ENCODE measurements at places on chromosomes 16 and 17.

- no peaks in the 10 kb centered on the region for H3K27me3 ChIP-seq
- H3K36me3 ChIP-seq, result no peaks in the 10 kb centered on the region
- H3K4me1 ChIP-seq, result no peaks in the 10 kb centered on the region
- H3K27ac ChIP-seq, result no peak overlapping the region
- no peak for DNase-seq
Observed at GRCh38 chr16:77317059-77317458, 117.8 kb downstream of the ADAMTS18 start.

DNA sequence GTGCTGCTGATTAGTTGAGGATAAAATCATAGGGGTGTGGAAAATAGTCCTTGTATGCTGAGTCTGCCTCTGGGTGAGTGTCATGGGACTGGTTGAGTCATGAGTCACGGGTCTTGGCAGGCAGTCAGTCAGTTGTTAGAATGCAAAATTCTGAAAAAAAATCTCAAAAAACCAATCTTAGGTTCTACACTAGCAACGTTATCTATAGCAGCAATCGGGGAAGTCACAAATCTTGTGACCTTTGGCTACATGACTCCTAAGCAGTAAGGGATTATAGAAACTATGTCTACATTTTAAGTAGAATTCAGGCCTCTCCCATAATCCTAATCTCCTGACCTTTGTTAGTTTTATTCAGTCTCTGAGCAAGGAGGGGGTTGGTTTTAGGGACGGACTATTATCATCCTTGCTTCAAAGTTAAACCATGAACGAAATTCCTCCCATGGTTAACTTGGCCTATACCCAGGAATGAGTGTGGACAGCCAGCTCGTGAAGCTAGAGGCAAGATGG lies 18.0 kb upstream of the PMFBP1 start:
- H3K36me3 ChIP-seq, result no peaks in the 10 kb centered on the region
- no peak for DNase-seq
- H3K4me1 ChIP-seq, result peaks cover 8% of the 10 kb centered on the region
- no peaks in the 10 kb centered on the region for H3K27me3 ChIP-seq
- H3K27ac ChIP-seq, result no peak overlapping the region
- H3K4me3 ChIP-seq, result no peak overlapping the region

DNA sequence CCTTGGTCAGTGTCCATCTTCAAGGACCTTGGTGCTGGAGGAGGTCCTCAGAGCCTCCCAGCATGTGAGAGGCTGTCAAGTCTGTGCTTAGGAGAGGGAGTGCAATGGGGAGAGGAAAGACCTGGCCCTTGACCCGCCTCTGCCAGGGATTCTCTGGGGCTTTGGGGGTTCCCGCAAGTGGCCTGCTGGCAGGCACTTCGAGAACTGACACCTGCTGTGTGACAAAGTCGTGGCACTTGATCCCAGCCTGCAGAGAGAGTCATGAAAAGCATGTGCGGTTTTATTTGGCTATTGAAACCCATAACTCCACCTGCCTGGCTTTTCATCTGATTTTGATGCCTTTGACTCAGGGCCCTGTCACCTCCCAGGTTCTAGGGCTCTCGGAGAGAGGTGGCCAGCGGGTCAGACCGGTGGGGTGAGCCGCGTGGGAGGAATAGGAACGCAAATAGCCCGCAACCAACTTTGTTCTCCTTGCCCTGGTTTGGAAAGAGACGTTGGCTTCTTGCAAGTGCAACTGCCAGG lies 42.8 kb upstream of the GSE1 start:
- H3K27me3 ChIP-seq, result no peaks in the 10 kb centered on the region
- DNase-seq, result no peak
- H3K4me1 ChIP-seq, result peaks cover 81% of the 10 kb centered on the region
- H3K27ac ChIP-seq, result peak overlapping the region; percentile 95
- H3K36me3 ChIP-seq, result peaks cover 7% of the 10 kb centered on the region
- no peak overlapping the region for H3K4me3 ChIP-seq

DNA sequence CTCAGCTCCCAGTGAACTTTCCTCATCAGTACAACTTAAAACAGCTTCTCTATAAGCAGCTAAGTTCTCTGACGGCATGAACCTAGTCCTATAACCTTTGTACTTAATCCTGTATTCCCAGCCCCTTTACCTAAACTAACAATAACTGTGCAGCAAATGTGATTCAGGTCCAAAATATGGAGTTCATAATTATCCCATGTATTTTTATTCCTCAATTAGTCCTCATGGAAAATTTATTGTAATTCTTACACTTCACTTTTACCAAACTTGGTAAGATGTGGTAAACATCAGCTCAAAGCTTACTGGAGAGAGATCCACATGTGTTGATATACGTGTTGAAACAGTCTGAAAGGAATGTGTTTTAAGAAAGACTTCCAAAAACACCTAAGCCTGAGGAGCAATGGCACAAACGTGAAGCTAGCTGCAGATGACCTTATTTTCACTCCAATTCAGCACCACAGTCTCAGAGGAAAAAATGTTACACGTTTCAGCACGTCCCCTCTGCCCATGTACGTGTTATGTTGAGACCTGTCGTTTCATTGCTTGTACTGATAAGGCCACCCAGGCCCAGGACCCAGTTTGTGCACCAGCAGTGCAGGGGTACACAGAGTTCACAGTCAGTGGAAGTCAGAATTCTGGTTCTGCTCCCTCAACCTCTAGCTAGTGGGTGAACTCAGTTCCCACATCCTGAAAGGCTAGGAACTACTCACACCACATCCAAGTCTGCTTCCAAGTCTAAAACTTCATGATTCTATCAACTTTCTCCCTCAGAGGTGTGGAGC lies 7.1 kb downstream of the USP31 start:
- no peak overlapping the region for H3K4me3 ChIP-seq
- no peak overlapping the region for H3K27ac ChIP-seq
- DNase-seq, result no peak
- H3K4me1 ChIP-seq, result peaks cover 49% of the 10 kb centered on the region
- H3K36me3 ChIP-seq, result no peaks in the 10 kb centered on the region
- no peaks in the 10 kb centered on the region for H3K27me3 ChIP-seq

DNA sequence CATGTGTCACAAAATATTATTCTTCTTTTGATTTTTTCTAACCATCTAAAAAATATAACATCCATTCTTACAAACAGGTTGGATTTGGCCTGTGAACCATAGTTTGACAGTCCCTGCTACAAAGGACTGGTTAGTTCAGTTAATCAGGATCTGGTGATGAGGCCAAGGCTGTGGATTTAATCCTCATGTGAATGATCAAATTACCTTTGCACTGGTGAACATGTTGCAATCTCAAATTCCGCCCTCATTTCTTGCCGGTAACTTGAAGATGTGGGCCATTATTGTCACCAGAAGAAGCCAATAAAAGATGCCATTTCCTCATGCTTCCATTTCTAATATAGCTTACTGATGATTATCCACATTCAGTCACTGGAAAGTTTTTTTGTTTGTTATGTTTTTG lies 35.3 kb upstream of the YPEL2 start:
- no peak for DNase-seq
- no peak overlapping the region for H3K27ac ChIP-seq
- peaks cover 74% of the 10 kb centered on the region for H3K27me3 ChIP-seq
- H3K36me3 ChIP-seq, result no peaks in the 10 kb centered on the region
- H3K4me3 ChIP-seq, result no peak overlapping the region
- H3K4me1 ChIP-seq, result peaks cover under 1% of the 10 kb centered on the region

- H3K4me1 ChIP-seq, result peaks cover 32% of the 10 kb centered on the region
- H3K27me3 ChIP-seq, result peaks cover 53% of the 10 kb centered on the region
- H3K27ac ChIP-seq, result no peak overlapping the region
Observed at GRCh38 chr16:11610580-11610979, 23.9 kb upstream of the LITAF start.

GRCh38 chr17:80948019-80948975 lies 43.3 kb upstream of the CHMP6 start:
- H3K4me3 ChIP-seq, result no peak overlapping the region
- H3K27me3 ChIP-seq, result no peaks in the 10 kb centered on the region
- peak; percentile 11 for DNase-seq

DNA sequence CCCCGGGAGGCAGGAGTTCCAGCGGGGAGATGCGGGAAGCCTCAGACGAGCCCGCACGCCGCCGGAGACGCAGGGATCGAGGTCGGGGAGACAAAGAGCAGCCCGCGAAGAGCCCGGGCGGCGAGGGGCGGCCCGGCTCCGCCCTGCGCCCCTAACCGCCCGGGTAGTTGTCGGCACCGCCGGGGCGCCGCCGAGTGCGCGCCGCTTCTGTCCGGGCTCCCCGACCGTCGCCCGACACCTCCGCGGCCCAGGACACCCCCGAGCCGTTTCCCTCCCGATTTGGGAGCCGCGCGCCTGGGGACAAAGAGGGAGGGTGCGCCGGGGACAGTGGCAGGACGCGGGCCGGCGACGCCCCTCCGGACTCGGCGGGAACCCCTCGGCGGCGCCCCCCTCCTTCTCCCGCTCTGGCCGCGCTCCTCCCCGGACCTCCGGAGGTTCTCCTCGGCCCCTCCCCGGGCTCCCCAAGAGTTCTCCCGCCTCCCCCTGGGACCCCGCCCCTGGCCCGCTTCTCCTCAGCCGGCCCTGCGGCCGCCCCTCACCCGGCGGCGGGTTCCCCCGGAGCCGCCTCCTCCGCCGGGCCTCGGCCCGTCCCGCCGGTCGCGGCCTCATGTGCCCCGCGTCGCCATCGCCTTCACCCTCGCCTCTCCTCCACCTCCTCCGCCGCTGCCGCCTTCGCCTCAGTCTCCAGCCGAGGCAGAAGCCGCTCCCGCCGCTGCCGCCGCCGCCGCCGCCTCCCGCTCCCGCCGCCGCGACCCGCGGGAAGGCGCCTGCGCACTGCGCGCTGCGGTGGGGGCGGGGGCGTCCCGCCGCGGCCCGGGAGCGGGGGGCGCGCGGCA lies at the start of gene GJC1:
GJC1 (minus strand) TSS at position 765 of the 836 bp plus-strand sequence. CDS start 24,470 bp downstream, outside the sequence.
- H3K4me1 ChIP-seq, result peaks cover 47% of the 10 kb centered on the region
- DNase-seq, result peak; percentile 76
- peak within 1 kb of the TSS; percentile 93 for H3K4me3 ChIP-seq
- peak within 1 kb of the TSS; percentile 96 for H3K27ac ChIP-seq
- no peaks in the 10 kb centered on the region for H3K36me3 ChIP-seq
- peaks cover 2% of the 10 kb centered on the region for H3K27me3 ChIP-seq

DNA sequence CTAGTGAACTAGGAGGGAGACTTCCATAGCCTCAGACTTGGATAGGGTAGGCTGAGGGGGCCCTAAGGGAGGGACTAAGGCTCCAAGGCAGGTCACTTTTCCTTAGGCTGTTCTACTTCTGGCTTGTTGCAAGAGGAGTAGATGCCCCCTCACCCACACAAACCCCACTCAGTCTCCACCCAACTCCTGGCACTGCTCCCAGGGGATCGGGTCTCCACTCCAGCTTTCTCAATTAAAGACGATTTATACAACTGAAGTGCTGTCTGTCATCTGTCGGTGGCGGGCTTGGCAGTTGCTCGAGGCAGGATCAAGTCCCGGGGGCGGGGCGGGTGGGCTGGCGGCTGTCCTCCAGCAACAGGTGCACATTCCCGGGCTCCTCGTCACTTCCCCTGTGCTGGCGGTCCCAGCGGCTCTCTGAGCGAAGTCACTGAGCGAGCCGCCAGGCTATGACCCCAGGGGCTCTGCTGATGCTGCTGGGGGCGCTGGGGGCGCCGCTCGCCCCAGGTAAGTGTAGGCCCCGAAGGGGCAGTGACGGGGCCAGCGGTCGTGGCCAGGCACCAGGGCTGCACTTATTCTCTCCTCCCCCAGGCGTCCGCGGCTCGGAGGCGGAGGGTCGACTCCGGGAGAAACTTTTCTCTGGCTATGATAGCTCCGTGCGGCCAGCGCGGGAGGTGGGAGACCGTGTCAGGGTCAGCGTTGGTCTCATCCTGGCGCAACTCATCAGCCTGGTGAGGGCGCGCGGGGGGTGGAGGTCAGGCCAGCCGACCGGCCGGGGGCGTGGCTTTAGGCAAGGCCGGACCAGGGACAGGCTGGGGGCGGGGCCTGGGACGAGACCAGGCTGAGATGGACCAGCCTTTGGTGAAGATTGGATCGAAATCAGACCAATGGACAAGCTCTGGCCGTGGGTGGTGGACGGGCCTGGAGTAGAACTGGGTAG lies at the start of gene CHRNB1:
CHRNB1 (plus strand) TSS at position 380 of the 937 bp plus-strand sequence; CDS start at position 447, 67 bp downstream.
- H3K36me3 ChIP-seq, result peaks cover 11% of the 10 kb centered on the region
- peaks cover 39% of the 10 kb centered on the region for H3K27me3 ChIP-seq
- H3K27ac ChIP-seq, result peak within 1 kb of the TSS; percentile 99
- DNase-seq, result peak; percentile 93
- peaks cover 33% of the 10 kb centered on the region for H3K4me1 ChIP-seq

DNA sequence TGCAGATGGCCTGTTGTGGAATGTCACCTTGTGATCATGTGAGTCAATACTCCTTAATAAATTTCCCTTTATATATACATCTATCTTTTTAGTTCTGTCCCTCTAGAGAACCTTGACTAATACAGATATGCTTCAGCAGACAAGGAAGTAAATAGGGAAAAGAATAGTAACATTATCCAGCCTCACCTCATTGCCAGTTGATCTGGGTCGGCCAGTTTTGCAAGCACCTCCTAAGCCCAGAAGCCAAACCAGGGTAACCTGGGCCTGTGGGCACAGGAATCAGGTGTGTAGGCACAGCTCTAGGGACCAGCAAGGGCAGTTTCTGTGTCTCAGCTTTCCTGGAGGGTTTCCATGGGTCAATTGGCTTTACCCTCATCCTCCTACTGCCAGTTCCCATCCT lies 11.9 kb upstream of the CCL17 start:
- no peak for DNase-seq
- peaks cover 8% of the 10 kb centered on the region for H3K27me3 ChIP-seq
- H3K27ac ChIP-seq, result no peak overlapping the region
- no peaks in the 10 kb centered on the region for H3K4me1 ChIP-seq

GRCh38 chr16:57303021-57303909 lies 18.8 kb upstream of the PLLP start:
- H3K4me3 ChIP-seq, result no peak overlapping the region
- peaks cover 8% of the 10 kb centered on the region for H3K27me3 ChIP-seq
- no peaks in the 10 kb centered on the region for H3K36me3 ChIP-seq
- H3K27ac ChIP-seq, result no peak overlapping the region
- no peak for DNase-seq
- peaks cover 11% of the 10 kb centered on the region for H3K4me1 ChIP-seq

DNA sequence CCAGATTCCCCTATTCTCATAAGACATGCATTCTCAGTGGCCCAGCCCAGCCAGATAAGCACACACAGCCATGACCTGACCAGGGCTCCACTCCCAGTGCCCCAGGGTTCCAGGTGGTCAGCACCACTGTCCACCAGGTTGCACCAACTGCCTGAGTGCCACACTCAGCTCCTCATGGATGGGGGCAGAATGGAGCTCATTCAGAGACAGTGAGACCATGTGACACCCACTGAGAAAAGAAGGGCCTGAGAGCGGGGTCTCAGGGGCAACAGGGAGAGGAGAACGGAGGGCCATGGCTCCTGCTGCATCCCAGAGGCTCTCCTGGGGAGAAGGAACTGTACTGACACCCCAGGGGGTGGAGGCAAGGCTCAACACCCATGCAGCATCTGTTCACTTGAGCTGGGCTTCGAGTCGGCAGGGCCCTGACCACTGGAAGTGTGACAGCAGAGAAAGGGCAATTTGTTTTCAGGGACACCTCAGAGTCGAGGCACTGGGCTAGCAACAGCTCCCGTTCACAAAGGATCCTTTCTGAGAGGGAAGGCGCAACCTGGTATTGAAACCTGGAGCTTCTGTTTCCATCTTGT lies 18.7 kb upstream of the SLC38A8 start:
- H3K27ac ChIP-seq, result no peak overlapping the region
- H3K4me1 ChIP-seq, result peaks cover 9% of the 10 kb centered on the region
- H3K27me3 ChIP-seq, result no peaks in the 10 kb centered on the region
- DNase-seq, result no peak

Measured in WTC11 (cell line).